ENCODE measurements at places on chromosomes 11 and 22.

DNA sequence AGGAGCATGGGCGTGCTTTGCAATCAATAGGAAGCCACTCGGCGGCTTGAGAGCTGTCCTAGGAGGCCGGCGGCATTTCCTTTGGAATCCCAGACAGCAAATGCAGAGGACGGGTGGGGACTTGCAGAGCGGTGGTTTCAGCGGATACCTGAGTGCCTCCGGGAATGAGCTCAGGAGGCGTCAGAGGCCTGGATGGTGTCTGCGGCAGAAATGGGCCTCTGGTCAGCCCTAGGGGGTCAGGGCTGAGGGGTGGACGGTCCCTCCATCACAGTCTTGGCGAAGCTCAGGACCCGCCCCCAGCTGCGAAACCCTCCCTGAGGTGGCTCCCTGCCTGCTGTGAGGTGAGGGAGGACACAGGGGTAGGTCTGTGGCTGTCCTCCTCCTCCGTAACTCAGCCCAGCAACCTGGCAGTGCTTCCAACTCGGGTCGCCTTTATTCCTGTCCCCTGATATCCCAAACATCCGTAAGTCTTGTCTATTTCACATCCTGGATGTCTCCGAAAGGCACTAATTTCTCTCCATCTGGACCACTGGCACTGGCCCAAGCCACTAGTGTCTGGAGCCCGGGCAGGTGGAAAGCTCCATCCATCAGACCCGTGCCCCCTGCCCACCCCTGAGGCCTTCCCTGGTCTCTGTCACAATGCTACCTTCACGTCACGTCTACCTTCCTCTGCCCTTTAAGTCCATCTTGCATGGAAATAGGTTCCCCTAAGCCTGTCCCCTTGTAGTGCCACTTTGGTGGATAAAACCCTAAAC is 686.6 kb downstream of the BRD1 start:
- no peak for DNase-seq

- DNase-seq = no peak
Observed at GRCh38 chr11:64569300-64569970, 21.6 kb upstream of the SLC22A12 start.

DNA sequence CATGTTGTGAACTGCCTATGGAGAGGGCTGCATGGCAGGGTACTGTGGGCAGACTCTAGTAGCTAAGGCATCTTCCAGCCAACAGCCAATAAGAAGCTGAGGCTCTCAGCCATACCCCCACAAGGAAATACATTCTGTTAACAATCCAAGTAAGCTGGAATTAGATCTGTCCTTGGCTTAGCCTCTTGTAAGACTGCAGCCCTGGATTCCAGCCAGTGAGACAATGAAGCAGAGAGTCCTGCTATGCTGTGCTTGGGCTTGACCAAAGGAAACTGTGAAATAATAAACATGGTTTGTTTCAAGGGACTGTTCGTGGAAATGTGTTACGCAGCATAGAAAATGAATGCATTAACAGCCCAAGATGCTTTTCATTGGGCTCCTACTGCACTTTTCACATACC is 1097.4 kb upstream of the CCDC90B start:
- DNase-seq = no peak

- DNase-seq = no peak
Observed at GRCh38 chr11:35066783-35067423, 72.1 kb upstream of the CD44 start.

- DNase-seq = no peak
Observed at GRCh38 chr11:104060004-104060794, 23.8 kb downstream of the DDI1 start.

- no peak for DNase-seq
Observed at GRCh38 chr11:44494785-44495184, 70.7 kb upstream of the CD82 start.

- no peak for DNase-seq
Observed at GRCh38 chr11:20031155-20032001, 128.9 kb downstream of the DBX1 start.

- no peak for DNase-seq
Observed at GRCh38 chr11:78350646-78351165, 66.9 kb downstream of the GAB2 start.

DNA sequence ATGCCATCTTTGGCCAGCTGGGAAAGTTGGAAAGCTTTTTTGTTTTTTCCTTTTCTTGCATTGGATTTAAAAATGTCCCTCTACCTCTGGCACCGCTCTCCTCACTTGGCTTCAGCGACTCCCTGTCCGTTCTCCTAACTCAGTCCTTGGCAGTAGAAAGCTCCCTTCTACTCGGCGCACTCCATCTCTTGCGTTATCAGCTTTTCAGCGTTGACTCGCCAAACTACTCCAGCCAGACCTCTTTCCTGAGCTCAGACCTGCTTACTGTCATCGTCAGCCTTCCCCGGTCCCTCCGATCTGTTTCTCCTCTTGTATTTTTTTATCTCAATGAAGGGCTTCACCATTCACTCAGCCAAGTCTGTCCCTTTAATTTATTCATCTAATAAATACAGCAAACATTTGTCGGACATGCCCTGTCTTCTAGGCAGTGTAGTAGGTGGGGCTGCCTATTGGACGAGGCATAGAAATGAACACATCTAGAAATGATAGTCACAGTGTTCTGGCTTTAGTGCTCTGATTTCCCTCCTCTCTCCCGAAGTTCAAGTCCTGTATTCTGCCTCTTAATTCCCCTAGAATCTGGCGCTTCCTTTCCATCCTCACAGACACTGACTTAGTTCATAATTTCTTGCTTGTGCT is 839 bp downstream of the CEP164 start:
- DNase-seq = no peak

- no peak for DNase-seq
Observed at GRCh38 chr11:86514453-86514852, 139.8 kb downstream of the CCDC81 start.

GRCh38 chr11:36292311-36292722 is 3.1 kb upstream of the COMMD9 start:
- no peak for DNase-seq

GRCh38 chr11:123408619-123409455 is 21.2 kb upstream of the GRAMD1B start:
- DNase-seq = no peak

DNA sequence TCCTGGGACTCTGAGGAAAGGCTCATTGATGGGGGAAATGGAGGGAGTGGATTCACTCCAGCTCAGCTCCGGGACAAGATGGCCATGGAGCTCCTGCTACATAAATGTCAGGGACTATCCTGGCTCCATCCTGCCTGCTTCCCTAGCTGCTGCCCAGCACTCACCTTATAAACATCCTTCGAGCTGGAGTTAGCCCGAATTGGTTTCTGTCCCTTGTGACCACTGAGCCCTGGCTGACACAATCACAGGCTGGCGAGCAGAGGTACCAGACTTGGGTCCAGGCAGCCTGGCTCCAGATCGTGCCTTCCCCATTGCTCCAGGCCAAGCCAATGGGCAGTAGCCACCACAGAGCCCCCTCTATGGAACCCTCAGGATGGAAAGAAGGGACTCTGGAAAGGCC is 77.6 kb downstream of the FDX1 start:
- no peak for DNase-seq

- no peak for DNase-seq
Observed at GRCh38 chr22:47107431-47107830, 345.0 kb downstream of the TBC1D22A start.
